Stimulated activated CD8-positive, alpha-beta memory T cell treated with anti-CD3 and anti-CD28 coated beads, Interleukin-12 subunit alpha, Interleukin-12 subunit beta, amount 100 ng/mL, for 4 hours (primary cell): ENCODE measurements at places on chromosomes 2 and 18.

GRCh38 chr2:63872571-63873328 lies 31.1 kb downstream of the UGP2 start:
- DNase-seq: no peak

GRCh38 chr18:65792456-65793074 lies 41.8 kb downstream of the CDH7 start:
- no peak for DNase-seq

DNA sequence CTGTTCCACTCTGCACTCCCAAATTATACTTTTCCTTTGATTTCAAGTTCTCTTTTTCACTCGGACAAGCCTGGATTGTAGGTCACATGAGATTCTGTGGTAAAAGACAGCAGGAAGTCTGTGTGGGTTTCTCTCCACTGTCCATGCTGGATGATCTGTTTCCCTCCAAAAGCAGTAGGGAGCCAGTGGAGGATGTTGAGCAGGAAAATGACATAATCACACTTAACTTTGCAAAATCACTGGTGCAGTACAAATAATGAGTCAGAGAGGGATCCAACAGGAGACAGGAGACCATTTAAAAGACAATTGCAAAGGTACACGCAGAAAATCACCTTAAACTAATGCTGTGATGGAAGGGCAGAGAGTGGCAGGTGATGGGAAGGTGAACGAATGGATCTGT lies 301.3 kb downstream of the ZNF407 start:
- no peak for DNase-seq

GRCh38 chr2:109368798-109369197 lies 239.8 kb downstream of the SH3RF3 start:
- DNase-seq: no peak

DNA sequence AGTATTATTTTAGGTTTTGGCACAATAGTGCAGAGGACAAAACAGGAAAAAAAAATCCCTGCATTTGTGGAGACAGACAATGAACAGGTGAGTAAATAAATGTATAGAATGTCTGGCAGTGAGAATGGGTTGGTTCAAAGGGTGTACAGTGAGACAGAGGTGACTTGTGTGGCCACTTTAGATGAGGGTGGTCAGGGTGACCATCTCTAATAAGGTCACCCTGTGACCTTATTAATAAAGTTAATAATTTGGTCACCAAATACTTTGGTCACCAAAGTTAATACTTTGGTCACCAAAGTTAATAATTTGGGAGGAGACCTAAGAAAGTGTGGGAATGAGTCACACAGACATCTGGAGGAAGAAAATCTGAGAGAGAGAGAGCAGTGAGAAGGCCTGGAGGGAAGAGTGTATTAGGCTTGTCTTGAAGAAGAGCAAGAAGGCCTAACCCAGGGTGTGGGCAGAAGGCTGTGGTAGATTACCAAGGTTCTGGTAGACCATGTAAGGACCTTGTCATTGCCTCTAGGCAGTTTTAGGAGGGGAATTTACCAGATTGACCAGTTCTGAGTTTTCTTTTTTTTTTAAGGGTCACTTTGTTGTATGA lies 1368.4 kb upstream of the CELF4 start:
- DNase-seq: no peak

GRCh38 chr2:25374827-25375226 lies 33.1 kb upstream of the DNMT3A start:
- DNase-seq: no peak

DNA sequence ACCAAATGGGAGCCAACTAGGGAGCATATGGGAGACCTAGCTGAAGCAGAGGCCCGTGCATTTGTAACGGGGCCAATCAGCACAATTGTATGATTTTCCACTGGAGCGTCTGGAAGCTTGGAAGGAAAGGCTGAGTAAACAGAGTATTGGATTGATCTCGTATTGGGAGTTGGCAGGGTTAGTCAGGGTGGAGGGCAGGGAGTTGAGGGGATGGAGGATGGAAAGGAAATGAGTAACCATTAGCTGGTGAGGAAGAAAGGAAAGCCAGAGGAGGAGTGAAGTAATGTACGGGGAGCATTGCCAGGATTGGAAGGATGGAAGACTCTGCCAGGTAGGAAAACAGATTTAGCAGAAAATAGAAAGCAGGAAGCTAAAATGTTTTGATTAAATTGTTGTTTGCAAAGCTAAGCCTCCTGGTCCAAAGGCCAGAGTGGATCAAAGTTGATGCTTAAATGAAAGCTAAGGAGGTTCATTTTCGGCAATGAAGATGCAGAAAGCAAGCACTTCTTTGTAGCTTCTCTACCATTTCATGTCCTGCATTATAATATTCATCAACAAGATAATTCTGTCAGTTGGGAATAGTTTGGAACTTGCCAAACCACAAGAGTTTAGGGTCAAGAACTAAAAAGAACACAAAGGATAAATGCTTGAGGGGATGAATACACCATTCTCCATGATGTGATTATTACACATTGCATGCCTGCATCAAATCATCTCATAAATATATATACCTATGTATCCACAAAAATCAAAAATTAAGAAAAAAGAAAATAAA lies 75.6 kb upstream of the TTN start:
- no peak for DNase-seq

- DNase-seq: peak; percentile 36
Observed at GRCh38 chr2:130873700-130874346, 37.1 kb downstream of the ARHGEF4 start.

DNA sequence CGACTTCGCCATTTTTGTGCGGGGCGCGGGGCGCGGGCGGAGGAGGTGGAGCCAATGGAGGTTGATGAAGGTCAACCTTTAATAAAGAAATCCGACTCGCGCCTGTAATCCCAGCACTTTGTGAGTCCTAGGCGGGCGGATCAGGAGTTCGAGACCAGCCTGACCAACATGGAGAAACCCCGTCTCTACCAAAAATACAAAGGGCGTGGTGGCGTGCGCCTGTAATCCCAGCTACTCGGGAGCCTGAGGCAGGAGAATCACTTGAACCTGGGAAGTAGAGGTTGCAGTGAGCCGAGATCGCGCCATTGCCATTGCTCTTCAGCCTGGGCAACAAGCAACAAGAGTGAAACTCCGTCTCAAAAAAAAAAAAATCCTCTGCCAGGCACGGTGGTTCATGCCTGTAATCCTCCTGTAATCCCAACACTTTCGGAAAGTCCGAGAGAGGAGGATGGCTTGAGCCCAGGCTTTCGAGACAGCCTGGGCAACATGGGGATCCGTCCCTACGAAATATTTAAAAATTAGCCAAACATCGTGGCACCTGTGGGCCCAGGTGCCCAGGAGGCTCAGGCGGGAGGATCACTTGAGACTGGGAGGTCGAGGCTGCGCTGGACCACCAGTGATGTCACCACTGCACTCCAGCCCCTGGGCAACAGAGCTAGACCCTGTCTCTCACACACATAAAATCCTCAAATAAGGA lies 493 bp upstream of the PREB start:
- no peak for DNase-seq

DNA sequence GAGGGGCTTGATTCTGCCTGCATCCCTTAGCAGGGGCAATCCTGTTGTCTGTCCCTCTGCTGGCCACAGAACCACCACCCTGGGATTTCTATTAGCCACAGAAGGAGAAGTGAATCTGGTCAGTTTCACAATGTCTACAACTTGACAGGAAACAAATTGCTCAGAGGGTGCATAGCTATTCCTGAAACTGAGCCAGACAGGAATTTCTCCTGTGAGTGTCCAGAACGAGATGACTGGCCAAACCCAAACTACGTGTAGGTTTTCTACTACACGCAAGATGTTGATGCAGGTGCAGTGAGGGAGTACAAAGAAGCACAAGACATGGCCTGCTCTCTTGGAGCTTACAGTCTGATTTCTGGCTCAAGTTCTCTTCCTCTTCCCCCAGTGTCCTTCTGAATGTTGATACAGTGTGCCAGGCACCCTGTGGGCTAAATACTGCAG lies 201.9 kb downstream of the CLIP4 start:
- DNase-seq: no peak

GRCh38 chr18:25516747-25517498 lies 165.0 kb upstream of the ZNF521 start:
- DNase-seq: no peak

DNA sequence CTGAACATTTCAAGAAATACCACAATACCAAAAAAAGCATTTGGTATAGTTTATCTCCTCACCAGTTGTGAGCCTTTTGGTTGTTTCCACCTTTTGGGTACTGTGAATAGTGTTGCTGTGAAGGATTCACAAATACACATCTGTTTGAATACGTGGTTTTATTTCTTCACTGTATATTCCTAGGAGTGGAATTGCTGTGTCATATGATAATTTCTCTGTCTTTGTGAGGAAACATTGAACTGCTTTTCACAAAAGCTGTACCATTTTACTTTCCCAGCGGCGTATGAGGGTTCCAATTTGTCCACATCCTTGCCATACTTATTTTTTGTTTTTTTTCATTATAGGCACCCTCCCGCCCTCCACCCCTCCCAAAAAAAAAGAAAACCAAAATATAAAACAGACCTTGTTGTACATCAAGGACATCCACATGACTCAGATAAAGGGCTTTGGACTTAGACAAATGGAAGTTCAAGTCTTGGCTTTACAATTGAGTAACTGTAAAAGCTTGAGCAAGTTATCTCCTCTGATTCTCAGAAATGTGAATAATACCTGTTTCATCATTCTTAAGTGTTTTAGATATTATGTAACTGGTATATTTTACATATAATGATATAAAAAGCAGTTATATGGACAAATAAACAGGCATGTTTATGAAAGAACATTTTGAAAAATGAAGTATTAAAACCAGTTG lies 19.0 kb downstream of the UBE2E3 start:
- DNase-seq: no peak

- no peak for DNase-seq
Observed at GRCh38 chr18:63553081-63553480, 10.9 kb downstream of the SERPINB12 start.

GRCh38 chr2:74198023-74198460 lies 373 bp upstream of the MTHFD2 start:
- no peak for DNase-seq

DNA sequence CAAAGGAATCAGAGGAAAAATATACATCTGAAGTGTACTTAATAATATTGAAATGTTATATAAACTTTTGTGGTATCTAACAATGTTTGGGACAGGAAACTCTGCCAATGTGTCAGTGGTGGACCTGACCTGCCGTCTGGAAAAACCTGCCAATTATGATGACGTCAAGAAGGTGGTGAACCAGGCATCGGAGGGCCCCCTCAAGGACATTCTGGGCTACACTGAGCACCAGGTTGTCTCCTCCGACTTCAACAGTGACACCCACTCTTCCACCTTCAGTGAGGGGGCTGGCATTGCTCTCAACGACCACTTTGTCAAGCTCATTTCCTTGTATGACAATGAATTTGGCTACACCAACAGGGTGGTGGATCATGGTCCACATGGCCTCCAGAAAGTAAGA lies 32.6 kb downstream of the CALCRL start:
- DNase-seq: no peak

- DNase-seq: no peak
Observed at GRCh38 chr2:15834381-15835031, 105.8 kb upstream of the MYCN start.

- DNase-seq: no peak
Observed at GRCh38 chr18:47719096-47719780, 211.2 kb downstream of the SMAD2 start.

DNA sequence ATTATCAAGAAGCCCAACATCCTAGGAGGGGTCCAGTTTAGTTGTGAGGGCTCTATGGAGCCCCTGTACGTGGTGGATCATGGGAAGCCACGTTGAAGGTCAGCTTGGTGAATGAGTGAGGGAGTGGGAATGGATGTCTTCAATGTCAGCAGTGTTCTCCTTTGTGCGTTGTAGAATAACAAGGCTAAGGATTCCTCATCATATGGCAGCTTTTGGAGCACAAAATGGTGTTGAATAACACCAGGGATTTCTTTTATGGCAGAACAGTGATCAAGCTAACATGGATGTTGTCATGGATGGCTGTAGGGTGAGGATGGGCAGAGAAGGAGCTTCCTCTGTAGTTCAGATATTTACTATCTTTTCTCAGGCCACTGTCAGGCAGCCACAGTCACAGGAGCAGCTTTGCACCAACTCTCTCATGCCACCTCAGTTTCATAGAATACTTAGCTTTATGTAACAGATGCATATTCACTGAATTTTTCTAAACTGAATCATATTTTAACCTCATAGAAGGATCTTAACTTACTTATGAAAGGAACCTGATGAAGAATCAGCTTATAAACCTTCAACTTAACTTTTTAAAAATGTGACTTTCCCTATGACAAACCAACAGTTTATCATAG lies 284.5 kb upstream of the EPAS1 start:
- DNase-seq: no peak

- DNase-seq: no peak
Observed at GRCh38 chr18:76264876-76265250, 230.2 kb downstream of the ZNF516 start.

DNA sequence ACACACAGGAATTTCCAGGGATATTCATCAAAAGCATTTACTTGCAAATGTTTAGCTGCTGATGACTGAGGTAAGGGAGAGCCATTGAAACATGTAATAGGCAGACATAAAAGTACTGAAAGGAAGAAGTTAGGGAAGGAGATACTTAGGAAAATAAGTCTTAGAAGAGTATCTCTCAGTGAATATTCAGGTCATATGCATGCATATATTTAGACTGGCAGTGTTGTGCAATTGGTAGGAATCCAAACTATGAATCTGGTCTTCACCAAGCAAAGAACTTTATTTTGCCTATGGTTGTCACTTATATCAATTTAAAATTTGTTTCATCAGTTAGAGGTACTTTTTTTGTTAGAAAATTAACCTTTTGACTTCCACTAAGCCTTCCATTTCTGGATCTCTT lies 1490.7 kb downstream of the SUCLG1 start:
- no peak for DNase-seq

DNA sequence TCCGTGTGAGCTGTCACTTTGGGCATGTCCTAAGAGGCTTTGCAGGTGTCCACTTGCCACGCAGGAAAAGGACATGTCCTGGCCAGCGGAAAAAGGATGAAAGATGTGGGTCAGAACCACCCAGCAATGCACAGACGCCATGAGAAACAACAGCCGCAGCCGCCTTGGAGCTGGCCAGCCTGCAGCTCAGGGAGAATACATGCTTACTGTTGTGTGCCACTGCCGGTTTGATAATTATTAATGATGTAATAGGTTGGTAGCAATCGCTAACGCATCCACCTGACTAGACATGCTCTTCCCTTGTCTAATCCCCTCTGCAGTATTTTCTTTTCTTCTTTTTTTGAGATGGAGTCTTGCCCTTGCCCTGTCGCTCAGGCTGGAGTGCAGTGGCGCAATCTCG lies 221.7 kb downstream of the HAUS1 start:
- DNase-seq: no peak
